Stimulated activated CD8-positive, alpha-beta memory T cell treated with anti-CD3 and anti-CD28 coated beads, Interleukin-4, amount 100 ng/mL, for 4 hours (primary cell): ENCODE measurements at places on chromosomes 7 and 10.

GRCh38 chr10:103932971-103933370 is 15.0 kb upstream of the STN1 start:
- no peak for DNase-seq

- DNase-seq = no peak
Measured at GRCh38 chr10:26372513-26373354, 65.4 kb upstream of the APBB1IP start.

- DNase-seq = no peak
Measured at GRCh38 chr7:113636727-113637421, 281.9 kb downstream of the PPP1R3A start.

- DNase-seq = no peak
Measured at GRCh38 chr10:103605359-103606096, 112.0 kb downstream of the NEURL1 start.

GRCh38 chr10:118107040-118107439 is 60.3 kb upstream of the RAB11FIP2 start:
- no peak for DNase-seq

DNA sequence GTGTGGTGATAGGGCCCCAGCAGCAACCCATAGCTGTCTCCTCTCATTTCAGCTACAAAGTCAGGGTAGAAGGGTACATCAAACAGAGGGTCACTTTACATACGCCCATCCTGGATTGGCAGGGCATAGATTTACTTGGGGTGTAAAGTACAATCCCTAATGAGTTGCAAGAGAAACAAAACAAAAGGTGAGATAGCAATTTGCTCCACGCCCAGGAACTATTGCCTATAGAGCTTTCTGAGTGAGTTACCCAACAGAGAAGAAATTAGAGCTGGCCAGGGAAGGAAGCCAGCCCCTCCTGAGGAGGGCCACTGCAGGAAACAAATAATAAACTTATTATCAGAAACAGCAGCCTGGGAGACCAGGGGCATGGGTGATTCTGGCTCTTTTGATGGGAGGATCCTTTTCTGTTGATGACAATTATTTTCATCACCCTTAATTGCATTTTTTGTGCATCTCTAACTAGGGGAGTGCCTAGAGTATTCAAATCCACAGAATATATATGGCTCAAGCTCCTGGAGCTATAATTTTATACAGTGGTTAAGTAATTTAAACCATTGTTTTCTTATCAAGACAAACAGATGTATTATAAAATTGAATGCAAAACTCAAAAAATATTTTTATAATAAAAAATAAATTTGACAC is 47.4 kb downstream of the SLC26A5 start:
- DNase-seq = no peak

DNA sequence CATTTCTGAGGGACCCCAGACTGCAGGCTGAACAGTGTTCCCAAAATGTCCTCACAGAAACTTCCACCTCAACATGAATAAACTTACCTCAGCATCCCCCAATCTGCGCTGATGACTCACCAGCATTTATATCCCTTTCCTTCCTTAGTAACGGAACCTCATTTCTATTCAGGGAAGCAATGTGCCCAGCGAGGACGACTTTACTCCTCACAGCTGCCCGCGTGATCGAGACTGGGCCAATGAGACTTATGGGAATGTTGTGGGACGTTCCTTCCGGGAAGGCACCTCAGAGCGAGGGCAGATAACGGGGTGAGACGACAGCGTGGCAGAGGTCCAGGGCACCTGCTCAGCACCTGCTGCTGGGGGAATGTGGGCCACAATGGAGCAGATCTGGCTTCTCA is 73.1 kb upstream of the CAMK2B start:
- no peak for DNase-seq

- no peak for DNase-seq
Measured at GRCh38 chr7:65448816-65449504, 75.3 kb downstream of the ZNF92 start.

DNA sequence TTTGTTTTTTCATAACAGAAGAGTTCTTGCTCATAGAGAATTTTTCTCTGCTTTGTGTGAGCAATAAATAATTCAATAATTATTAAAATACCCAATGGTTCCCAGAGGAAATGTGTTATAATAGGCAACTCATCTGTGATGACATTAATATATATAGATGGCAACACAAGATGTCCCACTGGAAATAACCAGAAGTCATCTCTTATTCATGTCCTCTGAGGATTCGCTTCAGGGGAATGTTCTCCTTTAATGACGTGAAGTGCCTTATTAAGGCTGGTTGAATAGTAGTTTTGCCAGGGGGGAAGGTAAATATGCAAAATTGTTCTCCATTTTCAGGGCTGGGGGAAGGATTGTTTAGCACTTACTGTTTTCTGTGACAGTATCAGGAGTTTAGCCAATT is 3.1 kb downstream of the SLC39A12 start:
- DNase-seq = no peak

GRCh38 chr10:23322082-23322481 is 22.5 kb downstream of the C10orf67 start:
- DNase-seq = no peak

- DNase-seq = no peak
Measured at GRCh38 chr7:44893710-44894234, 8.4 kb upstream of the PURB start.
